ENCODE measurements at places on chromosomes 12 and 14. TPM values are rescaled to one million over a fixed set of nuclear protein-coding genes. Genes with fewer than 3 reads are reported as not detected.
A peak's percentile ranks its signal among the peaks of the same experiment; 100 is the strongest.

INHBC gene
- total RNA-seq = not detected

DLK1 gene
- 1.3 TPM for total RNA-seq

CLEC1A gene
- not detected for total RNA-seq

GALNT8 gene
- 5.4 TPM for total RNA-seq

DNA sequence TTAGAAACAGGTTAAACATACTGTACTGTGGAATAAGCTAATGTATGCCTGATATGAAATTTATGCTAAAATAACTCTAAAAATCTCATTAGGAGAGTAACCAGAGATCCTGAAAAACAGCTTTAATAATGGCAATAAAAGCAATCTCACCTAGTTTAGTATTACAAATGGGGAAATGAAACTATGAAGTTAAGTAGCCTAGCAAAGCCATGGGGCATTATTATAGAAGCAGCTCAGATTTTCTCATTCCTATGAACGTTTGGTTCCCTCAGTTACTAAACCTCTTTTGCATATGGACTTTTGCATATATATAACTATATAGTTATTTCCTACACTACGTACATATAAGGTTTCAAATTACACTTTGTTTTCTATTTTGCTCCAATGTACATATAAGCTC, 25.0 kb upstream of the APPL2 start:
- H3K27me3 ChIP-seq = no peaks in the 10 kb centered on the region
- no peaks in the 10 kb centered on the region for H3K36me3 ChIP-seq
- no peak for DNase-seq
- no peak overlapping the region for H3K27ac ChIP-seq

DNA sequence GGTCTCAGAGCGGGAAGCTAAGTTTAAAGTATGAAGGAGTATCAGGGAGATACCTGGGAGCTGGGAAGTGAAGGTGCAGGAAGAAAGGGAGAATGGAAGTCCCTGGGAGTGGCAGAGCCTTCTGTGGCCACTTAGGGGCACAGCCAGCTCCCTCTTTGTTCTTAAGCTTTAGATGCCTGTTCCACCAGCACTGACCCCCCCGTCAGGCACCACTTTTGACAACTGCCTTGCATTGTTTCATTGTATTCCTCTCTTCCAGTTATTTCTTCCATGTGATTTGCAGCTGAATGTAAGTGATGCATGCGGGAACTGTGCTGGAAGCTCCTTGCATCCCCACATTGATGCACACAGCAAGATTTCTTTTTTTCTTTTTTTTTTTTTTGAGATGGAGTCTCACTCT, 2.6 kb downstream of the GALNT16 start:
- H3K27ac ChIP-seq = no peak overlapping the region
- H3K4me3 ChIP-seq = no peak overlapping the region
- peaks cover 27% of the 10 kb centered on the region for H3K27me3 ChIP-seq
- no peaks in the 10 kb centered on the region for H3K36me3 ChIP-seq
- peaks cover 7% of the 10 kb centered on the region for H3K4me1 ChIP-seq

DNA sequence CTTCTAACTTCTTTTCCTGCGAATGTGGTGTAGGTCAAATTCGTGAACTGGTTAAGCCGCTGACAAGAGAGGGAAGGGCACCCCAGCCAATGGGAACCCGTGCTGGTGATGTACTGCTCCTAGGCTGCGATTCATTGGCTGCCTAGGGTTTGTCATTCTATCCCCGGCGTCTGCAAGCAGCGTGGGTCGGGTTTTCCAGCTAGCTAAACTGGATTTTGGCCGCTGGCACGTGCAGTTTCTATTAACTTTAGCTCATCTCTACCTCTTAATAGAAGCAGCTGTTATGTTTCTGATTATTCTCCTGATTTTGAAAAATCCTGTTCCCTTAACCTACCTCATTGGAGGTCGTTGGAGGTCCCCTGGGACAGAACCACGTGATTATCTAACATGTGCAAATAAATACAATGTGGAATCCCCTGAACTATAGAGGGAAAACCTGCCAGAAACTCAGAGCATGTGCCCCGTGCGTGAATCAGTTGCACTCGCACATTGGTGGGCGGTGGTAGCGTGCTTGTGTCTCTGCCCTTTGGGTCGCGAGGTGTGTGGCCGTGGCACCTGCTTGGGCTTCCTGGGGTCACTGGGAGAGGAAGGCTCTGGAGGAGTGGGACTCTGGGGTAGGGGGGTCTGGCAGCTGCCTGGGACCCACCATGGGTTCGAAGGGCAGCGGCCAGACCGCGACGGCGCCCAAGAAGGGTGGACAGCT, 876 bp upstream of the PPM1A start:
- no peaks in the 10 kb centered on the region for H3K36me3 ChIP-seq
- peak; percentile 77 for DNase-seq
- peak overlapping the region; percentile 77 for H3K4me3 ChIP-seq
- peaks cover 4% of the 10 kb centered on the region for H3K4me1 ChIP-seq

- no peak for DNase-seq
- H3K27me3 ChIP-seq = no peaks in the 10 kb centered on the region
- no peak overlapping the region for H3K27ac ChIP-seq
- H3K36me3 ChIP-seq = no peaks in the 10 kb centered on the region
Observed at GRCh38 chr14:92726135-92726932, 22.1 kb downstream of the LGMN start.

GRCh38 chr12:104055686-104056388, 5.8 kb upstream of the GLT8D2 start:
- H3K36me3 ChIP-seq = no peaks in the 10 kb centered on the region
- no peaks in the 10 kb centered on the region for H3K27me3 ChIP-seq
- H3K27ac ChIP-seq = no peak overlapping the region
- no peak for DNase-seq
- no peak overlapping the region for H3K4me3 ChIP-seq

GRCh38 chr12:58066296-58066695, 124.9 kb downstream of the ATP23 start:
- H3K27me3 ChIP-seq = no peaks in the 10 kb centered on the region
- H3K4me3 ChIP-seq = no peak overlapping the region
- no peaks in the 10 kb centered on the region for H3K36me3 ChIP-seq
- no peak overlapping the region for H3K27ac ChIP-seq
- DNase-seq = no peak

- H3K36me3 ChIP-seq = no peaks in the 10 kb centered on the region
- no peaks in the 10 kb centered on the region for H3K4me1 ChIP-seq
- no peak for DNase-seq
- H3K27ac ChIP-seq = no peak overlapping the region
- no peak overlapping the region for H3K4me3 ChIP-seq
Observed at GRCh38 chr12:28040246-28040645, 67.7 kb upstream of the PTHLH start.

DNA sequence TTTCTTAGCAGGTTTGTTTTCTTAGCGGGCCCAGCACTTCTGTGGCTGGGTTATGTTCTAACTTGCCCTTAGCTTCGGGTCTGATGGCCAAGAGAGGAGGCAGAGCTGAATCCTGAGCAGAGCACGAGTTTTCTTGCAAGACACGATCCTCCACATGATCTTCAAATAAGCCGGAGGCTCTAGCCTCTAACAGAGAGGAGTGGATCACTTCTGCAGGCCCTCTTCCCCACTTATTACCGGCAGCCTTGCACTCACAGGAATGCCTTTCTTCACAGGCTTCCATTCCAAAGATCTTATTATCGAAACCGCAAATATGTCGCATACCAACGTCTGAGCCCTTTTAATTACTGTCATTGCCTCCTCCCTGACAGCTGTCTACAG, 79.5 kb downstream of the SINHCAF start:
- no peaks in the 10 kb centered on the region for H3K36me3 ChIP-seq
- H3K4me3 ChIP-seq = no peak overlapping the region
- DNase-seq = no peak
- H3K4me1 ChIP-seq = no peaks in the 10 kb centered on the region
- H3K27ac ChIP-seq = no peak overlapping the region

DNA sequence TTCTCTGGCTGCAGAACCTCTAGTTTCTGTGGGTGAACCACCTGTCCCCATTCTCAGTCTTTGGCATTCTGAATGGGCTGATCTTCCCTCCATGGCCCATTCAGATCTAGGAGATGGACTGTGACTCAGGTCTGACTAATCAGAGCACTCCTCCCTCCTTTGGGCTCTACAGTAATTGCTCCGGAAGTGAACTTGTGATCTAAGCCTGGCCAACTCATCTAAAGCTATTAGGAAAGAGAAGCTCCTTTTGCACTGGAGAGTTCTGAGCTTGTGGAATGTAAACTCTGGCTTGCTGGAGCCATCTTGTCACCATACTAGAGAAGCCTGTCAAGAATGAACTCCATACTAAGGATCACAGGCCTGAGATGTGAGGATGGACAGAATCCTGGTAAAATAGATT, 168.2 kb downstream of the SUDS3 start:
- DNase-seq = no peak
- no peaks in the 10 kb centered on the region for H3K36me3 ChIP-seq
- no peaks in the 10 kb centered on the region for H3K27me3 ChIP-seq
- no peak overlapping the region for H3K4me3 ChIP-seq
- H3K4me1 ChIP-seq = no peaks in the 10 kb centered on the region
- H3K27ac ChIP-seq = no peak overlapping the region

- H3K4me3 ChIP-seq = no peak overlapping the region
- no peaks in the 10 kb centered on the region for H3K4me1 ChIP-seq
- no peak overlapping the region for H3K27ac ChIP-seq
- no peak for DNase-seq
- H3K36me3 ChIP-seq = no peaks in the 10 kb centered on the region
Observed at GRCh38 chr12:12899530-12900380, 8.4 kb downstream of the GPRC5A start.

DNA sequence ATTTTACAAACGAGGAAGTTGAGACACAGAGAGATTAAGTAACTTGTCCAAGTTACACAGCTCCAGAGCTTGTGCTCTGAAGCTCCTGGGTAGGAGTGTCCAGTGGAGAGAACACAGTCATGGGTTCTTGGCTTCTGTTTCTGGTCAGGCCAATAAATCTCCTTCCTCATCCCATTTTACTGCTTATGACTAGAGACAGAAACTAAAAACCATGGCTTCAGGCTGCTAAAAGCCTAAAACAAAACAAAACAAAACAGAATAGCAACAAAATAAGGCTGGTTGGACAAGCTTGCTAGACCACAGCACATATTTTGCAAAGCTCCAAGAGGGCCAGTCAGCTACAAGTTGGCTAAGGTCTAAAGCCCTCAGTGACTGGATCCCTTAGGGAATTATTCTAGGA, 49.8 kb downstream of the PTGER2 start:
- H3K36me3 ChIP-seq = no peaks in the 10 kb centered on the region
- H3K4me1 ChIP-seq = no peaks in the 10 kb centered on the region
- H3K4me3 ChIP-seq = no peak overlapping the region
- DNase-seq = no peak

GRCh38 chr14:71437870-71438269, 494.4 kb upstream of the RGS6 start:
- H3K4me3 ChIP-seq = no peak overlapping the region
- H3K36me3 ChIP-seq = no peaks in the 10 kb centered on the region
- no peaks in the 10 kb centered on the region for H3K4me1 ChIP-seq
- H3K27ac ChIP-seq = no peak overlapping the region
- no peaks in the 10 kb centered on the region for H3K27me3 ChIP-seq
- DNase-seq = no peak

DNA sequence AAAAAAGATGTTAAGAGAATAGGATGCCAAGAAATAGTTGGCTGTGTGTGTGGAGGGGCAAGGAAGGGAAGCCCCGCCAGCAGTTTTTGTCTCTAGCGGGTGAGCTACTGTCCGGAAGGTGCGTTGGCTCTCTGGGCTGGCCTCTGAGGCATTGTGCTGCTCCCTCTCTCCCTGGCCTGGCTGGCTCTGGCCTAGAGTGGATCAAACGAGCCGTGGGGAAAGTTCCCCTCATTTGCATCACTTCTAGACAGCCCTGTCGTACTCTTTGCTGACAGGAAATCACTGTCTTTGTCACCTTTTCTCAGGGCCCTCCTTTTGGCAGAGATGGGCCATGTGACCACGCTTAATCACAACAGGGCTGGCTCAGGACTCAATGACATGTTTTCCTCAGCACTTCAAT, 236.1 kb upstream of the NPAS3 start:
- no peaks in the 10 kb centered on the region for H3K27me3 ChIP-seq
- H3K36me3 ChIP-seq = no peaks in the 10 kb centered on the region
- no peaks in the 10 kb centered on the region for H3K4me1 ChIP-seq
- no peak overlapping the region for H3K27ac ChIP-seq
- DNase-seq = peak; percentile 51
- H3K4me3 ChIP-seq = no peak overlapping the region
